ENCODE measurements at places on chromosomes 2 and 18. TPM values are rescaled to one million over a fixed set of nuclear protein-coding genes. Genes with fewer than 3 reads are reported as not detected.

DNA sequence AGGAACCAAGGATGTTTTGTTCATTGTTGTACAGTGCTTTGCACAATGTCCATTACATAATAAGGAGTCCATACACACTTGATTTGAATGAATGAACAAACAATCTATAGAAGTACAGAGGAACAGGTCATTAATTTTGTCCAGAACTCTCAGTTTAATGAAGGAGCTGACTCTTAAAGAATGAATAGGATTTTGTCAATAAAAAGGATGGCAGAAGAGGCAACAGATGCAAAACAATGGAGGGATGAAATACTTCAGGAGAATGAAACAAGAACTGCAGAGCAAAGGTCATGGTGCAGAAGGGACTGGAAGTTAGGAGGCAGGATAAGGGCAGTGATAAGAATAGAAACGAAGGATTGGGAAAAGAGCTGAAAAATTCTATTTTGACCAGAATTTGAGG, 28.7 kb upstream of the COL5A2 start:
- DNase-seq: peak; percentile 51

DNA sequence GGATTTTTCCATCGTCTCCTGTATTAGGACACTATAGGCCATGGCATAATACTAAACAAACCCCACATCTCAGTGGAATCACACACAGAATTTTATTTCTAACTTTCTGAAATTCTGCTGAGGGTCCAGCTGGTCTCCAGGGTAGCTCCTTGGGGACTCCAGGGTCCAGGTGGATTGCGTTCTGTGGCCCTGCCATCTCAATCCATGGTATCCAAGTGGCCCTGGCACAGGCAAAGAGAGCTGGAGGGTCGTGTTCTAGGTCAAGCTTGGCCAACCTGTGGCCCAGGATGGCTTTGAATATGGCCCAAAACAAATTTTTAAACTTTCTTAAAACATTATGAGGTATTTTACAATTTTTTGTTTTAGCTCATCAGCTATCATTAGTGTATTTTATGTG, 134.6 kb downstream of the CTIF start:
- no peak for DNase-seq

- no peak for DNase-seq
These were observed 332.6 kb downstream of the SOX11 start for GRCh38 chr2:6024784-6025183.

The ARL4C gene
- 1.6 TPM for total RNA-seq

The ABCG5 gene
- total RNA-seq: not detected

GRCh38 chr2:177667626-177668025, 275.1 kb downstream of the AGPS start:
- DNase-seq: no peak

DNA sequence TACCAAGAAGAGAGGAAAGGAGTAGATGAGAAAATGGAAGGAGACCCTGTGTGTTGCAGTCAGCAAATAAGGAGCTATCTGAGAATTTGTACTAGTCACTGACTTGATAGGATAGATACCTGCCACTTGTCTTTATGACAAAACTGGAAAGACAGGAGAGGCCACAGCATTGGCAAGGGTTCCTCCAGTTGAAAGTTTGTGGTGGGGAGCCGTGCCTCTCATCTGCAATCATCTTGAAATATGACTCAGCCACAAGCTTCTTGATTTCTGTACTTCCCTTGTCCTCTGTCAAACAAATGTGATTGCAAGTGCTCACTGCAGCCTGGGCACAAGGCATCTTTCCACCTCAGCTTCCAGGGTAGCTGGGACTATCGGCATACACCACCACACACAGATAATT, 99.1 kb downstream of the GREB1L start:
- DNase-seq: no peak

The UPP2 gene
- total RNA-seq: not detected

The TMEM163 gene
- 2.2 TPM for total RNA-seq

The CAPN14 gene
- total RNA-seq: 0.07 TPM

The MPHOSPH10 gene
- 20.4 TPM for total RNA-seq

The CDK5R2 gene
- not detected for total RNA-seq

DNA sequence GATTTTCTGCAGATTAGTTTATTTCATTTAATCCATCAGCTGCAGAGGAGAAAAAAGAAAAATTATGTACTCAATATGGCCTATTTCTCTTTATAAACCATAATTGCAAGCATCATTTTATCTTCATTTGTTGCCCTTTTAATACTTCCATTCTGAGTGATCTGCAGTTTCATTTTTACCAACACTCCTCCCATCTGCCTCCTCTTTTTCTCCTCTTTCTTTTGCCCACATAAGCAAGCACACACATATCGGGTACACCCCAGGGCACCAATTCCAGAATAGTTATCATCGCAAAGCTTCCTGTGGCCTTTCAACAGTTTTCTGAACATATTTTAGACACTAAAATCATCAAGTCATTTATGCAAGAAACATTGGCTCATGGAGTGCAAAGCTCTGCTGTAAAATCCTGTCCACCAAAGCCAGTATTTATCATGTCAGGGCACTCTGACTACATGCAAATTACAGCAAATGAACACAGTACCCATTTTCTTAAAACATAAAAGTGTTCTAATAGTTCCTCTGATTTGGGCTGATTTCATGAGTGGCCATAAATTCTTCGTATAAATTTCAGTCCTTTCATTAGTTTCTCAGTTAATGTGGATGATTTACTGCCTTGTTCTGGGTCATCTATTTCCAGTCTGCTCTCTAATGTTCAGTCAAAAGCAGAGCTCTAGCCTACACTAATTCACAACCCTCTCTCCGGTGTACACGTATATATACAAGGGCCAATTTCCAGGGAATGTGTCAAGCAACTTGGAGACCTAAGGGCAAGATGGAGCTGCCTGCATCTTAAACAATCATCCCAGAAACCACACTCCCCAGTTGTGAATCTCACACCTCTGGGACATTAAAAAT, 281.3 kb downstream of the STK39 start:
- DNase-seq: no peak

DNA sequence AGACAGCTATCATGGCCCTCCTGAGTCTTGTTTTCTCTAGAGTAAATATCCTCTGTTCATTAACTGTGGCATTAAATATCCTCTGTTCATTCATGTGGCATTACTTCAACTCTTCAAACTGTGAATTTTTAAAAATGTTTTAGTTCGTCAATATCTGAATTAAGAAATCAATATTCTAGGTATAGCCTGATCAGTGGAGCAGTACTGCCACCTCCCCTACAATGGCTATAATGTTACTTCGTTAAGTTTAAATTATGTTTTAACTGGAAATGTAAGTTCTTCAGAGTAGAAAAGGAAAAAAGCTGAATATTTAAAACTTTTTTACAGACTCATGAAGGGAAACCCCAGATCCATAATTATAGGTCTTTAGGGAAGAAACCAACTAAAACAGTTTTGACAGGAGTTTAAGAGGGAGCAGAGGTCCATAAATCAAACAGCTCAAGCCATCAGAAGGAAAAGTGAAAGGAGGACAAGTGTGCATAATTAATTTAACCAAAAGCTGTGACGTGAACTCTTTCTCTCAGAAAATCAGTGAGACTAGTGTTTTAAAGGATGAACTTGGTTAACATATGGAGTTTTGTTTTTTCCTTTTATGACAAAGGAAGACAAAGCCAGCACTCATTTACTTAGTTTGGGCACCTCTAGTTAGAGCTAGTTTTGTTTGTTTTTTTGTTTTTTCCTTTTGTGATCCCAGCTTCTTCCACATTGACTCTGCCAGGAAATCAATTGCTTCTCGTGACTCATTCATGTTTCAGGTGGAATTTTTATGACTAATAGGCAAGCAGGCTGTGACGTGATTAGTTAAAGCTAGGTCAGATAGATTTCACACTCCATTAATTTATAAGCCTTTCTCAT, 44.9 kb downstream of the RBBP8 start:
- peak; percentile 67 for DNase-seq

GRCh38 chr18:24076950-24077349, 61.9 kb upstream of the CABYR start:
- no peak for DNase-seq

DNA sequence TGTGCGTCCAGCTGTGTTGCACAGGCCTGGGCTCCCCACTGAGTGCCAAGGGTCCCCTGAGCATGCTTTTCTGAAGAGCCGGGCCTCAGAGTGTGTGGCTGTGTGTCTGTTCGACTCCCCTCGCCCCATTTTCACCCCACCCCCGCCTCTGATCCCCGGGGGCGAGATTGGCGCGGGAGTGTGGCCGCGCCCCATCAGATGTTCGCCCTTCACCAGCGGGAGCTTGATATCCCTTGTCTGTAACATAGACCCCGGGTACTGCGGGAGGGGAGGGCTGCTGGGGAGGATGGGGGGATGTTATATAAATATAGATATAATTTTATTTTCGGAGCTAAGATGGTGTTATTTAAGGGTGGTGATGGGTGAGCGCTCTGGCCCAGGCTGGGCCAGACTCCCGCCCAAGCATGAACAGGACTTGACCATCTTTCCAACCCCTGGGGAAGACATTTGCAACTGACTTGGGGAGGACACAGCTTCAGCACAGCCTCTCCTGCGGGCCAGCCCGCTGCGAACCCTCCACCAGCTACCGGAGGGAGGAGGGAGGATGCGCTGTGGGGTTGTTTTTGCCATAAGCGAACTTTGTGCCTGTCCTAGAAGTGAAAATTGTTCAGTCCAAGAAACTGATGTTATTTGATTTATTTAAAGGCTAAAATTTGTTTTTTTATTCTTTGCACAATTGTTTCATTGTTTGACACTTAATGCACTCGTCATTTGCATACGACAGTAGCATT, 1.5 kb downstream of the RHOB start:
- no peak for DNase-seq

DNA sequence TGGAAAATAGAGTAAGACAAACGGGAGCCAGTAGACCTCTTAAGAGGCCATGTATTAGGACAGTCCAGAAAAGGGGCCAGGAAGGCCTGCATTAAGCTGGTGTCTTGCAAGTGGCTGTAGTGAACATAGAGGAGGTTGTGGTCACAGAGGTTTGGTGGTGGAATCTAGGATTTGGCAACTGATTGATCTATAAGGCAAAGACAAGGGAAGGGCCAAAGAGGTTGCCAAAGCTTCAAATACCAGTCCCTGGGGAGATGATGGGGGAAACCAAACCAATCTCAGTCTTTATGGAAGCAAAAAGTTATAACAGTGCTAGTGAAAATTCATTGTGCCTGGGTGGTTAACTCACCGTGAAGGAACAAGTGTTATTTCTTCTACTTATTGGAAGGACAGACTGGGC, 28.7 kb upstream of the RTN4 start:
- DNase-seq: no peak

DNA sequence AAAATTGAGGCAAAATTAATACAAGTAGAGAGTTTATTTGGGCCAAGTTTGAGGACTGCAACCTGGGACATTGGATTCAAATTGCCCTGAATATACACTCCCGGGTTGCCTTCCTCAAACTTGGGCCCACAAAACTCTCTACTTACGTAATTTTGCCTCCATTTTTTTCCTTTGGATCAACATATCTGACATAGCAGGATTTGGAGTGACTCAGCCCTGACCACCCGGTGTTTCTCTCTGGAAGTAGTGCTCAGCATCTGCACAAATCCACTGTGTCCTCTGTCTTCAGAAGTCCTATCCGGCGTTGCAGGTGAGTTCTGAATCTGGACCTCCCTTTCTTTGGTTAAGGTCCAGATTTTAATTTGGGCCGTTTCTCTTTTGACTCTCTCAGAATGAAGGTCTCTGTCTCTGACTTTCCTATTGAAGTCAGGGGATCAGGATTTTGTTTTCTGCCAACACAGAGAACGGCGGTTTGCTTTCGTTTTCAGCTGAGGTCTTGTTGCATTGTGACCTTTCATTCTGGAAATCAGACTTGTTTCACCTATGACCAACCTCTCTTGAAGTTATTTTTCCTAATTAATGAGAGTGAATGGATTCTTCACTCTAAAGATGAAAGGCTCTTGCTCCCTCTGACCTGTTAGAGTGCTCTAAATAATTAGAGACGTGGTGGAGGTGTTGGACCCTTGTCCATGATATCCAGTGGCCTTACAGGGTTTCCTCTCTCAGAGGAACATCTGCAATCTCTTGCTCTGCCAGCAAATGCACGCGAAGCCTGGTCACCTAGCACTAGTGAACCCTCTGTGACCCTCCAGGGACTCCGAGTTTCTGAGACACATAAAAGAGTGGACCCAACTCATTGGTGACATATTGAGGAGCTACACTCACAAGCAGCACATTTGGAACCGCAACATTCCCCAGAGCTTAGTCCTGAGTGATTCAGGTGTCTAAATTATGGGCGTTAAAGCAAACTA, 13.6 kb downstream of the TCF23 start:
- no peak for DNase-seq

The ASB18 gene
- not detected for total RNA-seq

The FNDC4 gene
- 47.0 TPM for total RNA-seq

DNA sequence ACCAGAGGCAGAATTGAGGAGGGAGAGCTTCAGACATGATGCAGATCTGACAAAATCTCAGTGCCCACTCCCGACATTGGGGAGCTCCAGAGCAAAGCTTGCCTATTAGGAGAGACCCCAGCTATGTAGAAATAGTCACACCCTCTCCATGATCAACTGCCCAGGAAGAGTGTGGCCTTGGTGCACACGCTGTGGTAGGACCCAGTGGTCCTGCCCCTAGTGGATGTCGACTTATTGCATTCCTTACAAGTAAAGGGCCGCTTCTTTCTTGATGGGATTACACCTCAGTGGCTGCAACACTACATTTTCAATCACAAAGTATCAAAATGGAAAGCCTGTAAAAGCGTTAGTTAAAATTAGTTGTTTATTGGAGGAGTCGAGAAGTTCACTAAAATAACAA, 64.2 kb downstream of the VRK2 start:
- DNase-seq: no peak

- DNase-seq: no peak
These were observed 23.4 kb upstream of the LRRC30 start for GRCh38 chr18:7207366-7207915.

The CCDC141 gene
- total RNA-seq: not detected

DNA sequence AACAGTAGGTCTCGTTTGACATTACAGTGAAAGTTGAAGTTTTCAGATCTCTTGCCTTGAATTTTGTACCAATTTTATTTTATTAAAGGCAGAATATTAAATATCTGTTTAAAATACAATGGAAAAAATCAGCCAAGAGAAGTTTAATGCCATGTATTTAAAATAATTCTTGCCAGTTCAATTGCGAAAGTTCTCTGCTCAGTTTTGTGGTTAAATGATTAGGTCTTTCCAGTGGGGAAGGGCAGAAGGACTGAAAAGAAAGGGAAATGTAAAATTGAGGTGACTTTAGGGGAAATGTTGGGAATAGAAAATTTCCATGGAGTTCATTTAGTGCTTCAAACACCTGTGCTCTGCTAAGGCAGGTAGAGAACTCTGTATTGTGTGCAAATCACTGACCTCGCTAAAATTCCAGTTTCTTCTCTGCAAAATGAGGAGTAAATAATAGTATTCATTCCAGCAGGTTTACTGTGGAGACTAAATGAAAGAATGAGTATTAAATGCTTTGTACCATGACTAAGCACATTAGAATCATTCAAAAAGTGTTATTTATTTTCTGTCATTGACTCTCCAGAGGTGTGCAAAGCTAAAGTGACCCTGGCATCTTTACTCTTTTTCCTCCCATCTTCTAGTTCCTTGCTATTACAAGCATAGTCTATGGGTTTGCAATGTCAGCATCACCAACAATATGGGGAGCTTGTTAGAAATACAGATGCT, 74.4 kb downstream of the KIAA1328 start:
- no peak for DNase-seq

The IL1RL1 gene
- total RNA-seq: 144 TPM

GRCh38 chr2:15675456-15676195, 84.0 kb downstream of the DDX1 start:
- DNase-seq: no peak
